Stimulated activated CD8-positive, alpha-beta memory T cell treated with anti-CD3 and anti-CD28 coated beads, Interleukin-4, amount 100 ng/mL, for 1 hour (primary cell): ENCODE measurements at places on chromosomes 7 and 10.

DNA sequence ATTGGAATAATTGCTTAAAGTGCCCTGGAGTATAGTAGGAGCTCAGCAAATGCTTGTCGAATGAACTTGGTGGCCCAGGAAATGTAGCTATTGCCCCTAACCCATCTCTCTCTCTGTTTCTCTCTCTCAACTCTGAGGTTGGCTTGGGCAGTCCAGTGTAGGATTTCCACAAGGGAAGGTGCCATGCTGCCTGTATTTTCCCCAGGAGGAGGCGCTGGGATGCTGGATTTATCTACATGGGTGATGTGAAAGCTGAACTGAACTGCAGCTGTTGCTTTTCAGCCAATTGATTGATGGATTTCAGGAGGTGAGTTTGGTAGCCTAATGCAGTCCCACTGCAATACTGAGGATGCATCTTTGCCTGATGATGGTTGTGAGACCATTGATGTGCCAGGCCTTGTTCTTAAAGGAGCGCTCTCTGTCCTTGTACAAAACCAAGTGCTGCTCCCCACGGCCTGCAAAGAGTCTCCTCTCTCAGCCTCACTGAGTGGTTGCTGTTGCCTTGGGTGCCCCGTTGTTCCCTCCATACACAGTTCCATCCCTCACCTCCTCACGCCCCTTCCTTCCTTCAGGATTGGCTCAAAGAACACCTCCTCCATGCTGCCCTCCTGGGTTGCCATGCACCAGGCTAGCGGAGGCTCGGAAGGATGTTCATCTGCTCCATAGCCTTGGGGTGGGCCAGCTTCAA, 200.6 kb downstream of the GLRX3 start:
- no peak for DNase-seq

DNA sequence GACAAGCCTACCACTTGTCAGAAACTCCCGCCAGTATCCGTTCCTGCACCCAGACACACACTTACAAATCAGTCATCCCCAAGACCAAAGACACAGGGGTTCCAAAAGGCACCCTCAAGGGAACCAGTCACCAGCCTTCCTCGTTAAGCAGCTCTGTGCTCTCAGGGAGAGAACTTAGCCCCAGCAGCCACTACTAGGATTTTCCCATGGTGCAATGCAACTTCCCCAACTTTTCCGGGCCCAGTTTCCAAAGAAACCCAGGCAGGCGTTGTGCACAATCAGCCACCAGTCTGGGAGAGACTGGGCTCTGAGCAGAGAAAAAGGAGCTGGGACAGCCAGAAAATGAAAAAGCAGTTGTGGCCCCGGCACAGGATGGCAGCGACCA, 1.2 kb downstream of the DLG5 start:
- DNase-seq: no peak

GRCh38 chr10:62302760-62303159, 34.1 kb upstream of the RTKN2 start:
- DNase-seq: no peak

- no peak for DNase-seq
These were observed 351 bp upstream of the RPS24 start for GRCh38 chr10:78033387-78033636.

- no peak for DNase-seq
These were observed 164.3 kb upstream of the SVIL start for GRCh38 chr10:29798921-29799690.

- DNase-seq: no peak
These were observed 7.0 kb downstream of the RTKN2 start for GRCh38 chr10:62261666-62262065.

DNA sequence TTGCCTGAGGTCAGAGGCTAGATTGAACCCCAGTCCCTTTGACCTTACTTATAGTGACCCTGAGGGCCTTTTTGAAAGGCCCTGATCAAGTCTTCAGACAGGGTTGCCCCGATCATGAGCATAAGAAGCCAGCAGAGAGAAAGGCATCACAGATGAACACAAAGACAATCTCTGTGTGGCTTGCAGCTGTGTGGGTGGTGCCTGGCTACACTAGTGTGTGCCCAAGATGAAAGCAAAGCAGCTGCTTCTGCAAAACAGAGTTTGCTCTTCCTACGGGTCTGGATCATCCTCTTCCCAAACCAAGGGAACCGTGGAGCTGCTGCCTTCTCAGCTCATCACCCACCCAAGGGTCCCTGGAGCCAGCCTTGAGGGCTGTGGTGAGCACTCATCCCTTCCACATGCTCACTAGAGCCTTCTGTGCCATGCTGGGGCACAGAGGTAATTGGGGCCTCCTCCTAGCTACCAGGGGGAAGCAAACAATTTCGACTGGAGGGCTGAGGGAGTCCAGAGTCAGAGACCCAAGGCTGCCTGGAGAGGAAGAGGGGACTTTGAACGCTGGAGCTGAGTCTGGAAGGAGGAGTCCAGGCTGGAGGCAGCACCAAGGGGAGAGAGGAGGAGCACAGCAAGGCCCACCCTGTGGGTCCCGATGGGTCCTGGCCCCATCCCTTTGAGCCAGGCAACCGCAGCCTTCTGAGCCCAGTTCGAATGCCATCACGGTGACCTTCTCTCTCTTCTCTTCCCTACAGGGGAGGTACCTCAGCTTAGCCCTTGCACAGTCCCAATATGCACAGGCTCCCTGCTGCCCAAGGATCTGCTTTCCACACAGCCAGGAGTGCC, 42.3 kb downstream of the ANTXRL start:
- no peak for DNase-seq

GRCh38 chr7:155402941-155403340, 55.0 kb upstream of the EN2 start:
- no peak for DNase-seq

DNA sequence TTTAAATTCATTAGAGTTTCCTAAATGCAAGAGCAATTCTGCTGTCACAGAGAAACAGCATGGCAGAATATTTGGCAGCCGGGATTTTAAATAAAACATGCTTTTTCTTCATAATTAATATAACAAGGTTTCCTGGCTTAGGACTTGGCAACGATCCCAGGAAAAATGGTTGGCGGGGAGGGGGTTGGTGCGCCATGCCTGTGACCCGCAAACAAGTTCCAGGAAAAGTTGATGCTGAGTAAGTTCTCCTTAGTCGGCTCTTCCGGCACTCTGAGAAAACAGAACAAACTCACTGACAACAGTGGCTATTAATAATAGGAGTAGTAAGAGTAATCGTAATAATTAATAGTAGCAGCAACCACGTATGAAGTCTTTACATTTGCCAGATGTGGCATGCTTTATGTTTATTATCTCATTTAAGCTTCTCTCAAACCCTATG, 4.6 kb downstream of the HABP2 start:
- DNase-seq: no peak

DNA sequence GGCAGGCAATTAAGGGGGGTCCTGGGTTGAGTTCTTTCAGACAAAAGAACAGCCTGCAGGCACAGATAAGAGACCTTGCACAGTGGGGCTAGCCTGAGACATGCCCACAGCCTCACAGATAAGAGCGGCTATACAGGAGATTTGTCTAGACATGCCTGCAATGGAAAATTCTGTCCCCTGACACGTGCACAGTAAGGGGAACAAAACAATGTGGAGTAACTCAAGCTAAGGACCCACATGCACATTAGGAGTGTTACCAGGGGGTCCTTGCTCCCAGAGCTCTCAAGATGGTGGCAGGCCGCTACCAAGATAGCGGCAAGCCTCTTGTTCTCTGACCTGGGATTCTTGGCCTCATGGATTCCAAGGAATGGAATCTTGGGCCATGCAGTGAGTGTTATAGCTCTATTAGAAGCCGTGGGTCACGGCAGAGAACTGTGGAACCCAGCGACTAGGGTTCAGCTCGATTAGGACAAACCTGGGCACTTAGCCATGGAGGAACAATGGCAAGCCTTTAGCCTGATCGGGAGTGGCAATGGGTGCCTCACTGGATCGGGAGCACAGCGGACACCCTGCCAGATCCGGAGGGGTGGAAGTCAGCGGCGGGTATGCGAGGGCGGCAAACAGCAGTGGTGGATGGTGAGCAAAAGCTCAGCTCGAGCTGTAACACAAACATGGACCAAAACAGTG, 196.9 kb downstream of the CCSER2 start:
- DNase-seq: no peak

DNA sequence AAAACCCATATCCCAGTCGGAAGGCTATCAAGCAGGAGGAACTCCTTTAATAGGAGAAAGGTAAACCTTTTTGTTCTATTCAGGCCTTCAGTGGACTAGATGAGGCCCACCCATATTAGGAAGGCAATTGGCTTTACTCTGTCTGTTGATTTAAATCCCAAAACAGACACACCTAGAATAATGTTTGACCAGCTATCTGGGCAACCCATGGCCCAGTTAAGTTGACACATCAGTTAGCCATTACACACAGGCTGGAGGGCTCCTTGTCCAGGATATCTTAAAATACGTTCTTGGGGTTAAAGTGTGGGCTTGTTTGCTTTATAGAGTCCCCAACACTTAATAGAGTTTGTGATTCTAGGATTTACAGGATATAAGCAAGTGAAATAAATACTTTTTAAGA, 339.0 kb upstream of the PRKCQ start:
- no peak for DNase-seq

DNA sequence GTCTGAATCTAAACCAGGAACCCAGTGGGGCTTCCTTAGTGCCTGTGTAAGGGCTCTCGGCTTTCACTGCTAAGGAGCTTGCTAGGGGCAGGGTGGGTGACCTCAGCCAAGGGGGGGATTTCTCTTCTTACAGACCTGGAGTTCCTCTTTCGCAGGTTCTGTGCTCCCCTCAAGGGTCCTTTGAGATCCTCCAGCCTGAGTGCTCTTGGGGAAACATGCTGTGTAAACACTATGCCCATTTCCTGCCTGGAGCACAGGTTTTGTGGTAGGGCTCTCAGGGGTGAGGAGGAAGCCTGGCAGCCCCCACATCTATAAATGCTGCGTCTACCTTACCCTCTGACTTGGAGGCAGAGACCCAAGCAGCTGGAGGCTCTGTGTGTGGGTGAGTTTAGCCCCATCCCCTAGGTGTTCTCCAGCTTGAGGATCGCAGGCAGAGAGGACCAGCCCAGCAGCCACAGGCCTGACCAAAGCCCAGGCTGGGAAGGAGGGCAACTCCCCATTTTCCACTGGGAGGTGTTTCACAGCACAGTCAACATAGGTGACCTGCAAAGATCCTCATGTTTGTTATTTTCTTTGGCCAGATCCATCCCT, at the start of gene SFTPA1:
Gene SFTPA1 (plus strand): TSS at position 339 of the 591 bp plus-strand sequence. CDS start 887 bp downstream, outside the sequence.
- DNase-seq: no peak

GRCh38 chr7:26321435-26321834, 29.8 kb downstream of the SNX10 start:
- DNase-seq: no peak

GRCh38 chr7:68564306-68565135, 1033.8 kb upstream of the AUTS2 start:
- no peak for DNase-seq

GRCh38 chr7:17846935-17847334, 93.4 kb downstream of the SNX13 start:
- DNase-seq: no peak

DNA sequence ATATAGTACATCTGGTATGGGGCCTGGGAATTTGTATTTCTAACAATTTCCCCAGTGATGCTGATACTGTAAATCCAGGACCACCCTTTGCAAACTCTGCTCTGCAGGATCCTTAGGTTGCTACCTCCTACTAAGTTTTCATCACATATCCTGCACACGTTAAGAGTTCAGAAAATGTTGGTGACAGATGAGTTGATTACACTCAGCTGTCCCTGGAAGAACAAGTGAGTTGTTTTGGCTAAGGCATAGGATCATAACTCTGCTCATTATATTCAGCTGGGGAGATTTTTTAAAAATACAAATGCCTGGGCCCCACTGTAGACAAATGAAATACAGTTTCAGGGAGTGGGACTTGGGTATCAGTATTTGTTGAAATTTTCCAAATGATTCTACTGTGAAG, 274.6 kb upstream of the HABP2 start:
- DNase-seq: no peak

DNA sequence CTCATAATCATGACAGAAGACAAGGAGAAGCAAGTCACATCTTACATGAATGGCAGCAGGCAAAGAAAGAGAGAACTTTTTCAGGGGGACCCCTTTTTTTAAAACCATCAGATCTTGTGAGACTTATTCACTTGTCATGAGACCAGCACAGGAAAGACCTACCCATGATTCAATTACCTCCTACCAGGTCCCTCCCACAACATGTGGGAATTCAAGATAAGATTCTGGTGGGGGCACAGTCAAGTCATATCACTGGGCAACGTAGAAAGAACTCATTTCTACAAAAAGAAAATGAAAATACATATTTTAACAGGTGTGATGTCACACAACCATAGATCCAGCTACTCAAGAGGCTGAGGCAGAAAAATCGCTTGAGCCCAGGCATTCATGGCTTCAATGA, 304.1 kb downstream of the IPMK start:
- no peak for DNase-seq

- DNase-seq: no peak
These were observed 235.5 kb downstream of the ZEB1 start for GRCh38 chr10:31554556-31554955.

DNA sequence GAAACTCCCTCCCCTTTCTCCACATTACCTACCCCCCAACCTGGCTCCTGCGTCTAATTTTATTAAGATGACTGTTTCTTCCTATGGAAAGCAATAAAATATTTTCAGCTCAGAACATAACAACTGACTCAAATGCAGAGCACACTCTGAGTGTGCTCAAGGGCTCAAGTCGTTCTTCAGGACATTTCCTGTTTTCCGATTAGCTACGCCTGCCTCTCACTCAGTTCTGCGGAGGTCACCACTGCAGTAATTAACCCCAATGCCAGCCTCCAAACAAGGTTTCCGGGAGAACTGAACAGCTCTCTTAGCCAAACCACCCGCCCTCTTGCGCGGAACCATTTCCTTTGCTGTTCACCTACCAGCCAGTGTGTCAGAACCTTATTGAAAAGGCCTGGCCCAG, 19.3 kb downstream of the MYOF start:
- no peak for DNase-seq

DNA sequence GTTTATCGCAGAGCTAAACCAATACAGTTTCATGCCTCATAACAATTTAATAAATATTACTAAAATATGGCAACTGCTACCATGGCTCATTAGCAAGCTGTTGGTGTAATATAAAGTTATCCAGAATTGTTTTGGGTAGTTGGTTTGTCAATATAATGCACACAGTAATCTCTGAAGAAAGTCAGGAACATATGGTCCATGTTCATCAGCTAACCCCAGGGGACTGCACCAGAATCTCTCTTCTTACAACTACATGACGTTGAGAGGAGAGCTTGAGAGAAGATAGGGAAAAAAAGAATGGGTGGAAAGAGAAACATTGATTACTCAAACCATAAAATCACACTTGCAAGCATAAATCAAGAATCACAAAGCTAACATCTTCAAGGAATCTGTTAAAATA, 333.7 kb downstream of the NRG3 start:
- no peak for DNase-seq

DNA sequence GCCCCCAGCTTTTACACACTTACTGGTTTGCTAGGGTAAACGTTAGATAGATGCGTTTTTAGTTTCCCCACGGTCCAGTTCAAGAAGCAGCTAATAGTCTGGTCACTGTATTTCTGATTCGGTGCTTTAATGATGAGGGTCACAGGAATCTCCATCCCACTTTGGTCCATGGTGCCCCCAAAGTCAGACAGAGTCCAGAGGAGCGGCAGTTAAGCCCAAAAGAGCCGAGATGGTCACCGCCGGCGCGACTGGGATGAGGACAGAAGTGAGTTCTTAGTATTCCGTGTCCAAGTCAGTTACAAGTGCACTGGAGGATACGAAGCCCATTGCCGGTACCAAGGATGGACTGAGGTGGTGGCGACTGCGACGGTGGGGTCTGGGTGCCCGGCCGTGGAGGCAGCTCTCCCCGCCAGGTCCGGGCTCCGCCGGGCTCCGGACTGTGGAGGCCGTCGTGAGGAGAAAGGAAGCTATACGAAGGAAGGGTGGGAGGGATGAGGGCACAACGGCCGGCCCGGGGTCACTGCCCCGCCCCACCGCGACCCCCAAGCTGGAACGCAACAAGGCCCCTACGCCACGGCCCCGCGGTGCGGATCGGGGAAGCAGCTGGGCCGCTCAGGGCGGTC, 663 bp downstream of the HERPUD2 start:
- no peak for DNase-seq
